ENCODE measurements at places on chromosomes 13 and 19.
A peak's percentile ranks its signal among the peaks of the same experiment; 100 is the strongest.

DNA sequence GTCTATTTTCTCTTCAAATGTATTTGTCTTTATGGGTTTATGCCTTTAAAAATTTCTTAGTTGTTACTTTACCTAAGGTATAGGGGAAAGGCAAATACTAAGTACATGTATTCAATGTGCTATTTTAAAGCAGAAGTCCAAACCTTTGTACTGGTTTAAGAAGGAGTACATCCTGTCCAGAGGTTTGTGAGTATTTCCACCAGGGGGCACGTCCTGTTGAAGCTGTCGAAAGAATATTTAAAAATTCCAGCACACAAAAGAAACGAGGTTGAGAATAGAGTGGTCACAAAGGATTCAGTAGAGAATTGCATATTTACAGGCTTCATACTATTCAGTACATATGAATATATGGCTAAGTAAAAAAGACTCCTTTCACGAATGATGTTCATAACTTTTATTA lies 59.8 kb downstream of the URI1 start:
- peak; percentile 15 for DNase-seq

DNA sequence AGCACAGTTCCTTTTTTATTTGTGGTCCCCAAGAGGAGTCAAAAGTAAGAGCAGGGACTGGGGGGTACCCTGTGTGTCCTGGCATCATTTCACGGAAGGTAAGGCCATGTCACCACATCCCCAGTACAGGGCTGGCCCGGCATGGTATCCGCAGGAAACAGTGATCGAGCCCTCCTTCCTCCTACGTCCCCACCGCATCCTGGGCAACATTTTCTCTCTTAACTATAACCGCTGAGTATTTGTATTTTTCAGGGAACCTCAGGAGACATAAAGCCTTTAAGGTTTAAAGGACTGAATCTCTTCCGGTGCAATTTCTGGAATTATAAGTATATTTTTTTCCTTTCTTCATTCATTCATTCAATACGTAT lies 13.6 kb upstream of the LATS2 start:
- DNase-seq = no peak

DNA sequence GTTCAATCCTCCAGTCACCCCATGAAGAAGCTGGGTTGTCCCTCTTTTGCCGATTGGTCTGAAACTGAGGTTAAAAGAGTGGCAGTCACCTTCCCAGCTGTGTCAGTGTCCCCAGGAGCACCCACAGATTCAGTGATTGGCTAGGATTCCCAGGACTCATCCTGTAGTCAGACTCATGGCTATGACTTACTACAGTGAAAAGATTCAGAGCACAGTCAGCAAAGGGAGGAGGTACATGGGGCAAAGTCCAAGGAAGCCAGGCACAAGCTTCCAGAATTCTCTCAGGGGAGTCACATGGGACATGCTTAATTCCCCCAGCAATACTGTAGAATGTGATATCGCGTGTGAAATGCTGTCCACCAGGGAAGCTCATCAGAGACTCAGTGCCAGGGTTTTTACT lies 14.2 kb downstream of the ZNF473 start:
- no peak for DNase-seq

GRCh38 chr13:39875111-39875987 lies 219.9 kb downstream of the COG6 start:
- DNase-seq = no peak

All from epithelial cell of esophagus (primary cell).